ENCODE measurements at places on chromosomes 6 and 20.

- H3K27ac ChIP-seq = no peak overlapping the region
- no peaks in the 10 kb centered on the region for H3K36me3 ChIP-seq
- no peak overlapping the region for H3K4me3 ChIP-seq
- peaks cover 14% of the 10 kb centered on the region for H3K4me1 ChIP-seq
Observed at GRCh38 chr20:43963872-43964791, 49.5 kb downstream of the TOX2 start.

DNA sequence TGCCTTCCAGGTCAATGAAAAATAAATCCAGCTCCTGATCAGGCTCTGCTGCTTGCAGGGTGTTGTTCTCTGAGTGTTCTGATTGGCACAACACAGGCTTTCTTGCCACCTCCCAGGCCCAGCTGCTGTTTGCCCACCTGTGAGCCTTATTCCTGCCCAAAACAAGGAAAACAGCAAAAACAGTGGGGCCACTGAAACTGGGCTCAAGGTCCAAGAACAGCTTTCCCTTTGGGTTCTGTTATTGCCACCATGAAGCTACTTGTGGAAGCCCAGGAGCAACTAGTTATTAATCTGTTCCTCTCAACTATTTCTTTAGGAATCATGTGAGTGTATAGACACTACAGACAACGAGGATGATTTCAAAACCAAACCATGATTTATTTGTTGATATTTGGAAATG is 159.1 kb downstream of the PLCB1 start:
- no peaks in the 10 kb centered on the region for H3K4me1 ChIP-seq
- no peaks in the 10 kb centered on the region for H3K27me3 ChIP-seq
- peaks cover 5% of the 10 kb centered on the region for H3K36me3 ChIP-seq
- no peak overlapping the region for H3K4me3 ChIP-seq

DNA sequence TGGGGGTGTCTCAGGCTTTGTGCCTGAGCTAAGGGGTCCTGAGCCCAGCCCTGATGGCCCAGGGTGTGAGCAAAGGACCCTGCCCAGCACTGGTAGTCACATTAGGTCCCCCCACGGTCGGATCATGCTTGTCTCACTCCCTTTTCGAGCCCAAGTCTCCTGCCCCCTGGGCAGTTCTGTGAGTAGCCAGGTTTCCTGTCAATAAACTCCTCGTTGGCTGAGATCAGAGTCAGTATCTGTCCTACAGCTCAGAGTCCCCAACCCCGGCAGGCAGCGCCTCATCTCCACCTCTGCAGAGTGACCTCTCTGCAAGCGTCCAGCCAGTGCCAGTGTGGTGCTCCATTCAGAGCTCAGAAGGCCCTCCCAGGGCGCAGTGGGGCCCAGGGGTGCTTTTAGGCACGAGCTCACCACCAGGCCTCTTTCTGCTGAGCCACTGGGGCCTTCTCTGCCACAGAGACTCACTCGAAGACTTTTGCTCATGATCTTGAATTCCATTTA is 93.7 kb upstream of the PMEPA1 start:
- no peaks in the 10 kb centered on the region for H3K27me3 ChIP-seq
- no peak for DNase-seq
- no peak overlapping the region for H3K4me3 ChIP-seq
- H3K36me3 ChIP-seq = no peaks in the 10 kb centered on the region
- no peak overlapping the region for H3K27ac ChIP-seq

- H3K27me3 ChIP-seq = no peaks in the 10 kb centered on the region
- DNase-seq = no peak
- H3K4me3 ChIP-seq = no peak overlapping the region
- H3K36me3 ChIP-seq = no peaks in the 10 kb centered on the region
- H3K27ac ChIP-seq = no peak overlapping the region
Observed at GRCh38 chr6:2193931-2194330, 51.5 kb downstream of the GMDS start.

DNA sequence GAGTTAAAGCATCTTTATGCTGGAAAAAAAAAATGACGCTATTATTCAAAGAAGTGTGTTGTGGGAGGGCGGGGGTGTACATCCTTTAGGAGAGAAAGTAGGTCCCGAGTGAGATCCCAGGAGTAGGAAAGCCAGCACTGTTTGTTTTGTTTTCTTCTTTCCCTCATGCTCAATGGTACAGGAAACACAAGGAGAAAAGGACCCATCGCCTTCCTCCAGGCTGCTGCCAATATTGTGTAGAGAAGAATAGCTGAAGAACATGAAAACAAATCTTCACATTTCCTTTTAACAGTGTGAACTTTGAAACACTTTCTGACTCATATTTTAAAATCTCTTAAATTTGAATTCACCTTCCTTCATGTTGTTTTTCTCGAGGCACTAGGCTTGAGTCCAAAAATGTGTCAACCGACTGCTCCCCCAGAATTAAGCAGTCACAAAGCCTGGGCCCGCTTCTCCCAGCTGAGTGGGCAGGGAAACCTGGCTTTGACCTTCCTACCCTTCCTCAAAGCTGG is 22.3 kb downstream of the PPP1R16B start:
- DNase-seq = no peak
- no peaks in the 10 kb centered on the region for H3K27me3 ChIP-seq
- peaks cover 15% of the 10 kb centered on the region for H3K4me1 ChIP-seq
- no peak overlapping the region for H3K27ac ChIP-seq
- no peak overlapping the region for H3K4me3 ChIP-seq
- H3K36me3 ChIP-seq = no peaks in the 10 kb centered on the region

DNA sequence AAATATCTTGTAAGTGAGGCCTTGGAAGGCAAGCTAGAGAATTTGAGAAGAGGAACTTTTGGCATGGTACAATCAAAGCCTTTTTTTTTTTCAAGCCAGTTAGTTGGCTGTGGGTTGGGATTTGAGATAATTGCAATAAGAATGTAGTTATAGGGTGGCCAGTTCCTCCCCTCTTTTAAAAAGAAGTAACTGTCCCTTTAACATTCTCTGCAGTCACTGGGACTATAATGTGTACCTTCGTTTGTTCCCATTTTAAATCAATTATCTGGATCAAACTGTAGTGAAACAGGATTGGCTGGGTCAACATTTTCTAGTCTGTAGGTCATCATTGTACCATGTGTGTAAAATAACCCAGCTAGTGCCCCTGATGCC is 212.3 kb upstream of the LAMP5 start:
- no peaks in the 10 kb centered on the region for H3K27me3 ChIP-seq
- H3K4me1 ChIP-seq = no peaks in the 10 kb centered on the region
- no peak overlapping the region for H3K27ac ChIP-seq
- DNase-seq = no peak
- H3K4me3 ChIP-seq = no peak overlapping the region

DNA sequence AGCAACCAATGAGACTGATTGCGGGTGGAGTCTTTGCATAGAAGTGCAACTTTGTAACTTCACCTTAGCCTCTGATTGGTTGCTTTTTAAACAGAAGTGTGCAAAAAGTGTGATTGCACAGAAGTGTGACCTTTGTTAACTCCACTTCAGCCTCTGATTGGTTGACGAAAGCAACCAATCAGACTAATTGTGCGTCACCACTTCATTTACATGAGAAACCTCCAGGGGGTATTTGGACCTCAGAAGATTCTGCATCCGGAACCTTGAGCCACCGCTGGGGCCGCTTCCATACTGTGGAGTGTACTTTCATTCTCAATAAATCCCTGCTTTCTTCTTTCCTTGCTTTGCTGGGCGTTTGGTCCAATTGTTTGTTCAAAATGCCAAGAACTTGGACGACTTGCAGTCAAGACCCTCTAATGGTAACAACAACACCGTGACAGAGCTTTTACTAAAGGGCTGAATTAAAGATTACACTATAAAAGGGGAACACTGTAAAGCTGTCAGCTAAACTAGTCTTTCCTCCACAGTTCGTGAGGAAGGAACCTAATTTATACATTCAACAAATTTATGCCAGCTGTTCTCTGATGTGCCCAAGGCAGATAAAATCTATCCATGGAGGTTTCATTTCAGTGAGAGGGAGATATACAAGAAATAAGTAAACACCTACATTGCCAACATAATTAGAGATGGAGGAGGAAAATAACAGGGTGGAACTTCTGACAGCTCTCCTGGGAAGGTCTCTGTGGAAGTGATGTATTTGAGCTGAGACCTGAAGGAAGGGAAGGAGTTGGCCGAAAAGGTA is 1.4 kb upstream of the HECA start:
- H3K27me3 ChIP-seq = no peaks in the 10 kb centered on the region
- DNase-seq = no peak
- H3K4me1 ChIP-seq = peaks cover 60% of the 10 kb centered on the region
- H3K4me3 ChIP-seq = no peak overlapping the region

GRCh38 chr6:12178521-12178920 is 111.6 kb upstream of the EDN1 start:
- no peaks in the 10 kb centered on the region for H3K4me1 ChIP-seq
- no peak for DNase-seq
- no peaks in the 10 kb centered on the region for H3K36me3 ChIP-seq
- no peaks in the 10 kb centered on the region for H3K27me3 ChIP-seq
- H3K27ac ChIP-seq = no peak overlapping the region

Measured in common myeloid progenitor, CD34-positive (primary cell).